PC-9 (cell line): ENCODE measurements at places on chromosomes 2 and 18.
A peak's percentile ranks its signal among the peaks of the same experiment; 100 is the strongest.

GRCh38 chr2:7693246-7694075 lies 776.2 kb downstream of the RNF144A start:
- no peak for DNase-seq

DNA sequence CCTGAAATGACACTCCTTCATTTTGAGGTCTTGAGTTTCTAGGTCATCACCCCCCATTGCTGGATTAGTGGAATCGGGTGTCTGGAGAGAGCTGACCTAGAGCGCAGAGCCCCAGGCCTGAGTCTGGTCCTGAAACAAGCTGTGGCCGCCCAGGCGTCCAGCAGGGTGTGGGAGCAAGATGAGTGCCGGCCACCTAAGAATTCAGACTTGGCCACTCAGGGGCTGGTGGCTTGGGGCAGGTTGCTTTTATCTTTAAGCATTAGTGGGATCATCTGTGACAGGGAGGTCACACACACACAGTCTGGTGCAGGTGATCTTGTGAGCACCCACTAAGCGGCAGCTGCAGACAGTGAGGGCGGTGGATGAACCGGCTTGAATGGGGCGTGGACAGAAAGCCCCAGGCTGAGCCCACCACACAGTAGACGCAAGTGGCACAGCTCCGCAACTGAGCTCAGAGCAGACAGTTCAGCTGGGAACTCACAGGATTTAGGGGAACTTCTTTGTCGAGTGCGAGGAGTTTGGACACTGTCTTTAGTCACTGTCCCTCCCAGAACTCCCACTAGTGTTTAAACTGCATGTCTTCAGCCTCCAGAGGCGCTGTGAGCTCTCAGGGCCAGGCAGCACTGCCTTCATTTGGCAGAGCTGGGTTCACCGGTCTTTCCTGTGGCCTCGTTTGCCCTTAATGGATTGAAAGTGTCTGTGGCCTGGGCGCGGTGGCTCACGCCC lies 21.5 kb downstream of the ITGB1BP1 start:
- no peak for DNase-seq

- DNase-seq, result no peak
Measured at GRCh38 chr2:11669454-11670291, at the start of gene NTSR2. NTSR2 (minus strand) TSS chr2:11670195; CDS start chr2:11670129, 66 bp downstream.

GRCh38 chr2:97688062-97688827 lies 18.7 kb downstream of the C2orf92 start:
- peak; percentile 89 for DNase-seq

GRCh38 chr2:54692556-54692955 lies 30.9 kb upstream of the EML6 start:
- DNase-seq, result no peak

GRCh38 chr2:54455563-54456361 lies at the start of gene SPTBN1:
SPTBN1 (plus strand) TSS chr2:54456327; CDS start chr2:54526419, 70,092 bp downstream.
- peak; percentile 45 for DNase-seq
